ENCODE measurements at places on chromosomes 16 and 17.

GRCh38 chr17:77738751-77739531 lies 219.6 kb upstream of the TNRC6C start:
- DNase-seq: no peak

DNA sequence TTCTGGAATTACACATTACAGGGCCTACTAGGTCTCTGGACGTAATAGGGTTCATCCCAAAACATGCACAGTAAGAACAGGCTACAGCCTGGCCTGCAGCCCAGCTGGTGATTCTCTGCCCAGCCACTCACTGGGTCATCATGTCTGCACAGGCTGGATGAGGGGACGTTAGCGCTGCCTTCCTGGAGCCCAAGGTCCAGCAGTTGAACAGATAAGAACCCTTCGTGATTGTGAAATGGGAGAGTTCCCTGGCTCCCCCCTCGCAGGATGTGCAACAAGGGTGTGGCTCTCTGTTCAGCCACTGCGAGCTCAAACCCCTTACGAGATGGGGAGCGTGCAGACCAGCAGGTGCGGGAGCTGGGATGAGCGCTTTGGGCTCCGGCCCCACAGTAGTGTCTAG lies 200.0 kb upstream of the CDH5 start:
- DNase-seq: no peak

DNA sequence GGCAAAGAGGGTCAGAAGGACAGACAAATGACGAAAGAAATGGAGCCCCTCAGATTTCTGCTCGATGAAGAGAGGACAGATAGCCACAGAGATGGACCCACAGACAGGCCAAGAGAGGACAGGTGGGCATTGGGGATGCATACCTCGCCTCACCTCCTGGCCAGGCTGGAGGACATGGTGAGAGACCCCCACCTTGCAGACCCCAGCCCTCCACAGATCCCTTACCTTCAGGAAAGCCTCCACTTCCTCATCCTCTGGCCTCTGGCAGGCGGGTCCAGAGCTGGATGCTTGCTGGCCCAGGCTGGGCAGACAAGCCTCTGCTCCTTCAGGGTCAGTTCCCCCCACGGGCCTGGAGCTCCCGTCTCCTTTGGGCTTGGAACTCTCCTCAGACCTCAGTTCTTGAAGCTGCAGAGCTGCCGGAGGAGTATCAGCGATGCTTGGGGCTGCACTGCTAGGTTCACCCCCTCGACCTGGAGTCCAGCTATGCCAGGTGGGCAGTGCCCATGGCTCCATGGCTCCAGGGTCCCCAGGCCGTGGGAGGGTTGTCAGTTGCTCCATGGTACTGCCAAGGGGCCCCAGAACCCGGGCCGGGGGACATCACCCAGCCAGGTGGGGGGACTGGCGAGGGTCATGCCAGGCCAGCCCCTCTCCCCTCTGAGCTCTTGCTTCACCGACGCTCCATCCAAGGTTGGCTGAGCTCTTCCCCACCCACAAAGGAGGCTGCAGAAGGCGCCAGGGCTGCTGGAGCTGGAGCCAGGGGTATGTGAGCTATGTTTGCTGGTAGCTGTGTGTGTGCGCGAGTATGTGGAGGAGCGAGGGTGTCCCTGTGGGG lies 1.0 kb downstream of the TSPOAP1 start:
- DNase-seq: no peak

- no peak for DNase-seq
Observed at GRCh38 chr17:7894226-7894625, 5.6 kb downstream of the CHD3 start.

GRCh38 chr17:82389379-82389778 lies 17.8 kb downstream of the UTS2R start:
- no peak for DNase-seq

- no peak for DNase-seq
Observed at GRCh38 chr17:8706431-8706830, 38.2 kb downstream of the CCDC42 start.

GRCh38 chr16:24568392-24568791 lies 29.0 kb downstream of the RBBP6 start:
- DNase-seq: no peak

DNA sequence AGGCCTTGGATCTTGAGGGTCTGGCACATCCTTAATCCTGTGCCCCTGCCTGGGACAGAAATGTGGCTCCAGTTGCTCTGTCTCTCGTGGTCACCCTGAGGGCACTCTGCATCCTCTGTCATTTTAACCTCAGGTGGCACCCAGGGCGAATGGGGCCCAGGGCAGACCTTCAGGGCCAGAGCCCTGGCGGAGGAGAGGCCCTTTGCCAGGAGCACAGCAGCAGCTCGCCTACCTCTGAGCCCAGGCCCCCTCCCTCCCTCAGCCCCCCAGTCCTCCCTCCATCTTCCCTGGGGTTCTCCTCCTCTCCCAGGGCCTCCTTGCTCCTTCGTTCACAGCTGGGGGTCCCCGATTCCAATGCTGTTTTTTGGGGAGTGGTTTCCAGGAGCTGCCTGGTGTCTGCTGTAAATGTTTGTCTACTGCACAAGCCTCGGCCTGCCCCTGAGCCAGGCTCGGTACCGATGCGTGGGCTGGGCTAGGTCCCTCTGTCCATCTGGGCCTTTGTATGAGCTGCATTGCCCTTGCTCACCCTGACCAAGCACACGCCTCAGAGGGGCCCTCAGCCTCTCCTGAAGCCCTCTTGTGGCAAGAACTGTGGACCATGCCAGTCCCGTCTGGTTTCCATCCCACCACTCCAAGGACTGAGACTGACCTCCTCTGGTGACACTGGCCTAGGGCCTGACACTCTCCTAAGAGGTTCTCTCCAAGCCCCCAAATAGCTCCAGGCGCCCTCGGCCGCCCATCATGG lies 4.0 kb upstream of the ADGRG3 start:
- DNase-seq: no peak

DNA sequence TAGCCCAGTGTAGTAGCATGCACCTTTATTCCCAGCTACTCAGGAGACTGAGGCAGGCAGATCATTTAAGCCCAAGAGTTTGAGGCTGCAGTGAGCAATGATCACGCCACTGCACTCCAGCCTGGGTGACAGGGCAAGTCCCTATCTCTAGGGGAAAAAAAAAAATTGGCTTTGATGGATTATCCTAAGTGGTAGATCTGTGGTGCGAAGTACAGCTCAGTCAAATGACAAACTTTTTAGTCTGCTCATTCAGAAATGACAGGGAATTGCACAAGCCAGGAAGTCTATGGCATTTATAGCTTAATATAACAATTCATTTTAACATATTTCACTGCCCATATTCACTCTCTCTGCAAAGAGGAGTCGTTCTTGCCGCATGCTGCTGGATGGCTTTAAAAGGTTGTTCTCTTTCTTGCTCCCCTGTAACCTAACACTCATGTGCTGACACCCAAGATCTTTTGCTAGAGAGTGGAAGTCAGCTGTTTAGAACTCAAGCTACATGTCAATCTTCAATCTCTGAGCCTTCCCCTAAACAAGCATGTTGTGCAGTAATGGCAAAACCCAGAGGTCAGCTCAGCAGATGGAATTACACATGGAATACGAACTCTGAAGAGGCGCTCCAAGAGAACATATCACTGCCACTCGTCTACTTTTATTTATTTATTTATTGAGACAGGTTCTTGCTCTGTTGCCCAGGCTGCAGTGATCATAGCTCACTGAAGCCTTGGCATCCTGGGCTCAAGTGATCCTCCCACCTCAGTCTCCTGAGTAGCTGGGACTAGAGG lies 32.8 kb downstream of the RNF157 start:
- DNase-seq: no peak

DNA sequence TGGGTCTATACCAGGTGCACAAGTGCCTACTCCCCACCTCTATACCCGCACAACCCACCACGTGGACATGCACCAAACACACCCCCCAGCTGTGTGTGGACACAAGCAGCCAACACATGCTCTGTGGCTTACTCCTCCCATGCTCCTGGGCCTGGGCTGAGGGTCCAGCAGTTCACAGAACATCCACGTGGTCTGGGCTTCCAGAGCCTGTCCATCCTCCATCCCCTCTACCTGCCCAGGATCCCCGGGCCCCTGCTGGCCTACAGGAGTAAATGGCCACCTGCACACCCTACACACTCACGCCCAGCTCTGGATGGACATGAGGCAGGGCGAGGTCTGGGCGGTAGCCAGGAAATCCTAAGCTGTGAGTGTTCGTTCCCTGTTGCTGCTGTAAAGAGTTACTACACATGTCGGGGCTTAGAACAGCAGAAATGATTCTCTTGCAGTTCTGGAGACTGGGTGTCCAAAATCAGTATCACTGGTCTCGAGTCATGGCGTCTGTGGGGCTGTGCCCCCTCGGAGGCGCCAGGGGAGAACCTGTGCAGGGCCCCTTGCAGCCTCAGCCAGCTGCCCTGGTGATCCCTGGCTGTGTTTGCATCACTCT lies 15.0 kb upstream of the RAI1 start:
- DNase-seq: no peak

- DNase-seq: no peak
Observed at GRCh38 chr16:20901068-20901435, 481 bp downstream of the LYRM1 start.

DNA sequence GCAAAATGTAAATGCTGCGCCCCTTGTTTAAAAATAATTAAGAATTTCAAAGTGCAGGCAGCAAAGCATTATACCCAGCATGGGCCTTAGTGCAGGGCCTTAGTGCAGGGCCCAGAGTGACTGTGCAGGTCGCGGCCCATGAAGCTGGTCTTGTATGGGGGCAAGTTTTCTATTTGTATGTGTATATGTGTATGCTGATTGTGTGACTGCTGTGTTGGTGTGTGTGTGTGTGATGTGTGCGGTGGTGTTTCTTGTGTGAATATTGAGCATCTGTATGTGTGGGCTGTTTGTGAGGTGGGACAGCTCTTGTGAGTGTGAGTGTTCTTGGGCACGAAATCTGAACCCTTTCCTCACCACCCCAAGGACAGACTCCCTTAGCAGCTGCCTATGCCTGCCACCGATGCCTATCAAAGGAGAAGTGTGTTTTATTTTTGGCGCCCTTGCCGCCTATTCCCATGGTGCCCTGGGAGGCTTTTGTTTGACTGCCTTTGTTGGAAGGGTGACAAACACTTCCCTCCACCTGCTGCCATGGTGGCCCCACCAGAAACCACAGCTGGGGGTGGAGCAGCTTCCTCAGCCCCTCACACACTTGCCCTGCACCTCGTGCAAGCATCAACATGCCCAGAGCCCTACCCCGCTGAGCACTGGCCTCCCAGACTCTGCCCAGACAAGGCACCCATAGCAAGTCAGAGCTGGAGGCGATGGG lies 18.0 kb downstream of the CCR7 start:
- peak; percentile 95 for DNase-seq

- no peak for DNase-seq
Observed at GRCh38 chr17:56881685-56882295, 32.1 kb downstream of the TRIM25 start.

DNA sequence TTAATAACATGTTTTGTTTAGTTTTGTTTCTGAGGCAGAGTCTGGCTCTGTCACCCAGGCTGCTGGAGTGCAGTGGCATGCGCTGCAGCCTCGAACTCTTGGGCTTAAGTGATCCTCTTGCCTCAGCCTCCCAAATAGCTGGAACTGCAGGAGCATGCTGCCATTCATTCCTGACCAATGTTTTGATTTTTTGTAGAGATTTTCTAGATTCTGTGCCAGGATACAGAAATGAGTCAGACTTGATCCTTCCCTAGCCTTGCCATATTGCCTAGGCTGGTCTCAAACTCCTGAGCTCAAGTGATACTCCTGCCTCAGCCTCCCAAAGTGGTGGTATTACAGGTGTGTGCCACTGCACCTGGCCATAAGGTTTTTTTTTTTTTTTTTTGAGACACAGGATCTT lies 17.7 kb downstream of the TAOK1 start:
- no peak for DNase-seq

DNA sequence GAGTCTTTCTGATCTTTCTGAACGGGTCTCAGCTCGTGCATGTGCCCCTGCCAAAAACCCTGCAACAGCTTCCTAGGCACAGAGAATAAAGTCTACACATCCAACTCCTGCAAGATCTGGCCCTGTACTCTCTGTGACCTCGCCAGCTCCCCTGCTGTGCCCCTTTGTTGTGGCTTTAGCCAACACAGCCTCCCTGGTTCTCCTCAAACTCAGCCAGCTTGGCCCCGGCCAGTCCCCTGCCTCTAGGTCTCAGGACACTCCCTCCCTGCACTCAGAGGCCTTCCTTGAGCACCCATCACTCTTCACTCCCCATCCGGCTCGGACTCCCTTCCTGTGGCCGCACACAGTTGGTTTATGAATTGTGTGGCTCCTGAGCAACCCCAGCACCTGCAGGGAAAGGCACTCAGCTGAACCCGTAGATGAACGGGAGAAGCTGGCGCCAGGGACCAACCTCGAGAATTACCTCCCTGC lies 1.4 kb downstream of the CEP131 start:
- no peak for DNase-seq

DNA sequence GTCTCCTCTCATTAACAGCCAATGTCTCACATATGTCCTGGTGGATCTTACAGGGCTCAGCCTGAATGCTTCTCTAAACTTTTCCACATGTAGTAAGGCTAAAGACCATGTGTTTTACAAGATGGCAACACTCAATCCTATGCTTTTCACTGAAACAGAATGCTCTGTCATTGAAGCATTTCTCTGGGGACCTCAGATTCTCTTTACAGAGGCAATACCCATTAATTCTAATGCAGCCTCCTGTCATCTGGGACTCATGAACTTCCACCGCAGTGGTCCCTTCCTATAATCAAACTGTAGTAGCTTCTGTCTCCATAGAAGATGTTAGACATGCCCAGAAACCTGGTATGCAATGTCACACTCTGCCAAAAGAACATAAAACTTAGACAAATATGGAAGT lies 926.6 kb upstream of the RBFOX1 start:
- DNase-seq: no peak

DNA sequence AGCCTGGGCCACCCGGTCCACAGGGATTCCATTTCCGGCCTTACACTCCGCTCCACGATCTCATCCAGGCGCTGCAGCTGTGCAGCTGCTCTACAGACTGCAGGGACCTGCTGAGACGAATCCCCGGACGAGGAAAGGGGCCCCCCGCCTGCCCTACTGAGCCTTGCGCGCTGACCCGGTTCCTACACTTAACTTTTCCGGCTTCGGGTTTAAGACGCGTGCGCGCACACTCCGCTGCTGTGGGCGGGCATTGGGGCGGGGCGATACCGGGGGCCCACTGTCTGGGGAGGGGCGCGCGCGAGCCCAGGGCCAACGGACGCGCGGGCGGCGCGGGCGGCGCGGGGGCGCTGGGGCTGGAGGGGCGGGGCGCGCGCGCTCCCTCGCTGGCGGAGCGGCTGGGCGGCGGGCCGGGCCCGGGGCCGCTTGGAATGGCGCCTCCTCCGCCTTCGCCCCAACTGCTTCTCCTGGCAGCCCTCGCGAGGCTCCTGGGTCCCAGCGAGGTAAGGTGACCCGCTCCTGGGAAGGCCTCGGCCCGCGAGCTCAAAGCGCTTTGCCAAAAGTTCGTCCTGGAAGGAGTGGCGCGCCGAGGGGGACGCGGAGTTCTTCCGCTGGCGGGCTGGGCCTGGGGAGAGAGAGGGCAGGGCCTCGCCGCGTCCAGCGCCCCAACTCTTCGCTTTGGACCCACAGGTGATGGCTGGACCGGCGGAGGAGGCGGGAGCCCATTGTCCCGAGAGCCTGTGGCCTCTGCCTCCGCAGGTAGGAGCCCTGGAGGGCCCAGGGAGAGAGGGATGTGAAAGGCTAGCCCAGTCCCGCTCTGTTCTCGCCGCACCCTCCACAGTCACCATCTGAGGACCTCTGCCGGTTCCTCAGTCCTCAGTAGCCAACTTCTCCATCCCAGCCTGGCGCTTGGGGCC lies at the start of gene TP53I13:
Gene TP53I13 (plus strand): TSS at position 371 of the 914 bp plus-strand sequence. CDS start 58 bp downstream, at position 429.
- DNase-seq: peak; percentile 69
